Tibial nerve (tissue), 4 donors: ENCODE measurements at places on chromosomes 13 and 19. TPM values are rescaled to one million over a fixed set of nuclear protein-coding genes. Genes with fewer than 3 reads are reported as not detected.

FSD1 gene
- 0.87 TPM for total RNA-seq

IL11 gene
- not detected for total RNA-seq

- DNase-seq, result no peak
Observed at GRCh38 chr19:3284759-3285646, 60.5 kb downstream of the CELF5 start.

GRCh38 chr19:18637673-18638630 is 1.1 kb downstream of the KLHL26 start:
- DNase-seq, result no peak

DNA sequence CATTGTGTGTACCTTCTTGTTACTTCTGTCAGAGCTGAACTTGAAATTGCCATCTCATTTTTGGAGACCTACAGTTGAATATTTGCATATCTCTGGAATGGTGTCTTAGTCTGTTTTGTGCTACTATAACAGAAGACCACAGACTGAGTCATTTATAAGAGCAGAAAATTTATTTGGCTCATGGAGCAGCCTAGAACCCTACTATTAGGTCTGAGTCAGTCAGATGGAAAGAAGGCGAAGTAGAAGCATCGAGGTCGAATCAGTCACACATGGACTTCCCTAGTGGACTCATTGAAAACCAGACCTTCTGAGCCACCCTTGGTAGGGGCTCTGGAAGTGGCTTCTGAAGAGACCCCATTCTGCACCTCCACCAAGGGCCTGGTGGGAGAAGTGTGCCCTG is 33.9 kb upstream of the TPT1 start:
- DNase-seq, result no peak

- DNase-seq, result no peak
Observed at GRCh38 chr19:33384983-33385382, 11.5 kb downstream of the CEBPG start.

GRCh38 chr13:23680845-23681669 is 110.8 kb downstream of the TNFRSF19 start:
- DNase-seq, result no peak

NR2C2AP gene
- 13.5 TPM for total RNA-seq

DNA sequence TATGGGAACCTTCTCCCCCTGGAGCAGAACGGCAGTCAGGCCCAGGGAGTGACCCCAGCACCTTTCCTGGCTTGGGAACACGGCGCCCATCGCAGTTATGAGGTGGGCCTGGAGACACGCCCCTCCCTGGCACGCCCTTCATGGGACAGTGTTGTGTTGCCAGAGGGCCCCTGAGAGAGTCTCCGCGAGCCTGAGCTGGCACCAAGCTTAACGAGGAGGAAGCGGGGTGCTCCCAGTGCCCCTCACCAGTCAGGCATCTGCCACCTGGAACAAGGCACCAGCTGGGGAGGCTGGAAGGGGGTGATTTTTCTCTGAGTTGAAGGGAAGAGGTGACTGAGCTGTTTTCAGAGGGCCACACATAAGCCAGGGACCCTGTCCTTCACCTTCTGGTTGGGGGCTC is 180.6 kb downstream of the KDM4B start:
- no peak for DNase-seq

LRP3 gene
- 23.2 TPM for total RNA-seq

- DNase-seq, result no peak
Observed at GRCh38 chr19:15038294-15038693, 11.0 kb upstream of the CASP14 start.

GRCh38 chr19:15114153-15114540 is 6.9 kb downstream of the SYDE1 start:
- DNase-seq, result no peak

DNA sequence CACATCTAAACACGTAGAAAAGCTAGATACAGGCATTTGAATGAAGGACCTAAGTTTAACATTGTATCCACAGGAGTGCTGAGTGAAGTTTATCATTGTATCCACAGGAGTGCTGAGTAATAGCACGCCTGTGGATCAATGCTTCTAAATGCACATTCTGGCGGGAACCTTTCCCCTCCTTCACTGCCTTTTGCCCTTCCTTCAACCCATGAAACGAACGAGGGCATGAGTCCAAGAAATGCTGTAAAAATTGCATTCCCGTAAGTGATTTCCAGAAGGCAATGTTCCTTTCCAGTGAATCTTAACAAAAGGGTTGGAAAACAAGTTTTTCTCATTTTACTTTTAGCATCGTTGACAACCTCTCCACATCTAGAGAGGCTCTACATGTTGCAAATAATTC is 88.1 kb downstream of the ZDHHC20 start:
- DNase-seq, result no peak

- DNase-seq, result no peak
Observed at GRCh38 chr19:8257052-8257443, 47.9 kb downstream of the CERS4 start.

DNA sequence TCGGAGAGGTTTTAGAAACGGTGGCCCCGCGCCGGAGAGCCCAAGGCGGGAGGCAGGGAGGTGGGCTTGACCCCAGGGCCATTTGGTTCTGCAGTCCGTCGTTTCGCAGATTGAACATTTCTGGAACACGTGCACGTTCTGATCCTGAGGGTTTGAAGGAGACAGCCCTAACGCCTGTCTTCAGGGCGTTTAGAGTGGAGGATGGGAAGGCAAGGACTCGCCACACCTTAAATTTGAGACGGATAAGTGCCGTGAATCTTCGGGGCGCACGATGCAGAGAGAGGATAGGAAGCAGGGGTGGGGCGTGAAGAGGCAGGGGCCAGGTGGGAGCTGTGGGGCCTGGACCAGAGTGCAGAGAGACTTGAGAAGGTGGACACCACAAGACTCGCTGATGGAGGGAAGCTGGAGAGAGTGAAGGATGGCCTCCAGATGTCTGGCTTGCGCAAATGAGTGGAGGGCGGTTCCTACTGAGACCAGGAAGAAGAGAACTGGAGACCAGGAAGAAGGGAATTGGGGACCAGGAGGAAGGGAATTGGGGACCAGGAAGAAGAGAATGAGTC is 804 bp upstream of the MIER2 start:
- no peak for DNase-seq

FLT3 gene
- 0.20 TPM for total RNA-seq

CASP14 gene
- total RNA-seq, result not detected

- DNase-seq, result no peak
Observed at GRCh38 chr19:16856091-16856490, 26.9 kb downstream of the SIN3B start.

- DNase-seq, result no peak
Observed at GRCh38 chr13:78147905-78148304, 229.3 kb upstream of the EDNRB start.

DNA sequence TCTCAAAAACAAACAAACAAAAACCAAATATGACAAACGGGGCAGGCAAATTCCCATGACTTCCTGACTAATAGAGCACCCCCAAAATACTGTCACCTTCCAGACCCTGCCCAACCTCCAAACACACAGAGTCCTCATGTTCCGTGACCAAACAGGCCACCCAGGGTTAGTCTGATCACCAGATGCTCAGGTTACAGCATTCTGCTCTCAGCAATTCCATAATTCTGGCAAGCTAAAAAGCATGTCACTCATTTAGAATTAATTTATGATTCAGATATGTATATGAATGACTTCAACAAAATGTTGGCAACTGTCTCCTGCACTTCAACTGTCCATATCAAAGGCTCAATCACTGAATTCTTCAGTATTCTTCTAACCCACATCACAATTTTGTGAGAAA is 52.4 kb downstream of the ZIC5 start:
- DNase-seq, result no peak

KLK14 gene
- total RNA-seq, result not detected

DNA sequence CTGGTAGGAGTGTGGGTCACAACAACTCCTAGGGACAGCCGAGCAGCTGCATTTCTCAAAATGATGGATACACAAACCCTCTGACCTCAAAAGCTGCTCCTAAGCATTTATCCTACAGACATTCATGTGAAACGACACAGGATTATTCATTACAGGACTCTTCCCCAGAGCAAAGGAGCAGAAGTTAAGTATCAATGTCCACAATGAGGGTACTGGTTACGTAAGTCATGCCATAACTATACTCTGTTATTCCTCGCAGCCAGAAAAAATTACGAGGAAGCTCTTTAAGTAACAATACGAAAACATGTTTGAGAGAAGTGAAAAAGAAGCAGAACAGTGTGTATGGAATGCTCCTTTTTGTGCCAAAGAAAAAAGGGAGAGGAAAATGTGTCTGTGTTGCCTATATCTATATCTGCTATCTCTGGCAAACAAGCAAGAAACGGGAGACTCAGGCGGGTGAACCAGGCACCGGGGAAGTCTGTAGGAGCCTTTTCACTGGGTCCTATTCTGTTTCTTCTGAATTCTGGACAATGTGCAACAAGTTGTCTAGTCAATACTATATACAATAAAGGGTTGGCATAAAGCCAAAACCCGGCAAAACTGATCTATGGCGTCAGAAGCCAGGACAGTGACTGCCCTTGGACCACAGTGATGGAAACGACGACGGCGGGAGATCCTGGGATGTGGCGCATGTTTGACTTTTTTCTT is 1.3 kb downstream of the ISOC2 start:
- no peak for DNase-seq

MYO9B gene
- 201 TPM for total RNA-seq

TRAPPC6A gene
- 52.9 TPM for total RNA-seq

ATP8B3 gene
- 0.21 TPM for total RNA-seq

CD79A gene
- total RNA-seq, result not detected

DNA sequence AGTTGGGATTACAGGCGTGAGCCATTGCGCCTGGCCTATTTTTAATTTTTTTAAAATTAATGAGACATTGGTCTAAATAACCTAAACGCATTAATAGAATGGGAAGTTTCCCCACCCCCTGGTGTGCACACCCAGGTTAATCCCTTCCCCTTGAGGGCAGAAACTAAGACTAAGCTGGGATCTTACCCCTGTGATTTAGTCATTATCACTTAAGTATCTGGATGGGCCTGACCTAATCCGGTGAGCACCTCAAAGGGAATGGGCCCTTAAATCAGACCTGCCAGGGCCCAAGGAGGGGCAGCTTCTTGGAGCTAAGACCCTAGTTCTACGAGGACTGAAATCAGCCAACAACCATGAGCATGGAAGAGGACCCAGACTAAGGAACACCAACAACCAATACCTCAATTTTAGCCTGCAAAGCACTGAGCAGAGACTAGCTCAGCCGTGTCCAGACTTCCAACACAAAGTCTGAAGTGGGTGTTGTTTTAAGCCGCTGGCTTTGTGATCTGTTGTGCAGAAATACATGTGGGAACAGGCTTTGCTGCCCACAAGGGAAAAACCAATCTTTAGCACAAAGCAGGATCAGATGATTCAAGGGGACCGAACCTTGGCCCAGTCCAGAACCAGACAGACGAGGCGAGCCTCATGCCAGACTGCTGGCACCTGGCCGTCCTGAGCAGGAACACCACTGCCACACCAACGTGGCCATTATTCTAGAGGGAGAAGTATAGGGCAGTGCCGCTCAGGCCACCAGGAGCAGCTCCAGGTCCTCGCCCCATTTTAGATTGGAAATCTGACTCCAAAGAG is 7.1 kb downstream of the UBE2S start:
- DNase-seq, result no peak

ADPRHL1 gene
- total RNA-seq, result 15.5 TPM

GRCh38 chr13:90738881-90739280 is 608.6 kb upstream of the MIR17HG start:
- no peak for DNase-seq

DNA sequence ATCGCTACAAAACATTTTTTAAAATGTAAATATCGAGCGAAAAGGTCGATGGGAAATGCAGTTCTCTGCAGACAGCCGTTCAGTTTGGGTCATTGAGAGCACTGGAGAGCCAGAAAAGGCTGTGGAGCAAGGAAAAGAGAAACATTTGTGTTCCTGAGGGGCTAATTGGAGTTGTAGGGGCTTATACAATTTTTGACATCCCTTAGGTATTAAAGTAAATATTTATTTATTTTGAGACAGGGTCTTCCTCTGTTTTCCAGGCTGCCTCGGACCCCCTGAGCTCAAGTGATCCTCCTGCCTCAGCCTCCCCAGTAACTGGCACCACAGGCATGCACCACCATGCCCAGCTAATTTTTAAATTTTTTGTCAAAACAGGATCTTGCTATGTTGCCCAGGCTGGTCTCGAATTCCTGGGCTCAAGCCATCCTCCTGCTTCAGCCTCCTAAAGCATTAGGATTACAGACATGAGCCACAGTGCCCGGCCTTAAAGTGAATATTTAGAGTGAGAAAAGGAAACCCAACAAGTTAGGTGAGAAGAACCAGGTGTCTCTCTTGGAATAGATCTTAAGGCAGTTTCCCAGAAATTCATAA is 825 bp upstream of the YIF1B start:
- no peak for DNase-seq

DNA sequence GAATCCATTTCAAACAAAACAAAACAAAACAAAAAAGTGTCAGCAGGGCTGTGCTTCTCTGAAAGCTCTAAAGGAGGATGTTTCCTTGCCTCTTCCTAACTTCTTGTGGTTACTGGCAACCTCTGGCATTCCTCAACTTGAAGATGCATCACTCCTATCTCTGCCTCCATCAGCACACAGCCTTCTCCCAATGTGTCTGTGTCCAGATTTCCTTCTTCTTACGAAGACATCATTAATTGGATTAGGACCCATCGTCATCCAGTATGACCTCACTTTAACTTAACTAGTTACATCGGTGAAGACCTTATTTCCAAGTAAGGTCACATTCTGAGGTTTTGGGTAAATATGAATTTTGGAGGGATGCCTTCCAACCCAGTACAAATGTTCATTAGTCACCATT is 33.8 kb upstream of the GTF2F2 start:
- DNase-seq, result no peak

C19orf67 gene
- total RNA-seq, result not detected

PLPPR3 gene
- total RNA-seq, result not detected

DNA sequence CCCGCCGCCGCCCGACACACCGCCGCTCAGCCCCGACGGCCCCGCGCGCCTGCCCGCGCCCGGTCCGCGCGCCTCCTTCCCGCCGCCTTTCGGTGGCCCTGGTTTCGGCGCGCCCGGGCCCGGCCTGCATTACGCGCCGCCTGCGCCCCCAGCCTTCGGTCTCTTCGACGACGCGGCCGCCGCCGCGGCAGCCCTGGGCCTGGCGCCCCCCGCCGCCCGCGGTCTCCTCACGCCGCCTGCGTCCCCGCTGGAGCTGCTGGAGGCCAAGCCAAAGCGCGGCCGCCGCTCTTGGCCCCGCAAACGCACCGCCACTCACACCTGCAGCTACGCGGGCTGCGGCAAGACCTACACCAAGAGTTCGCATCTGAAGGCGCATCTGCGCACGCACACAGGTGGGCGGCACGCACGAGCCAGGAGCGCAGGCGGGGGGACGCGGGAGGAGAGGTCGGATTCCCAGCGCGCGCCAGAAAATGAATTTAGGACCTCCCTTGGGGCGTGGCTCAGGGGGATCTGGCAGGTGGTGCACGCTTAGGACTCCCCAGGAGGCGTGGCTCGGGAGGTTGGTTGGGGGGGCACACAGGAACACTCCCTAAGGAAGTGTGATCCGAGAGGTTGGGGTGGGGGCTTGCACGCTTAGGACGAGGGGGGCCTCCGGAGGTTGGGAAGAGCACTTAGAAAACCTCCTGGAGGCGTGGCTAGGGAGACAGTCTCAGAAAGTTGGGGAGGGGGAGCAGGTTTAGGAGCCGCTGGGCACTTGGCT is 1.2 kb downstream of the KLF2 start:
- no peak for DNase-seq

GRCh38 chr19:11111771-11112144 is 22.5 kb downstream of the LDLR start:
- DNase-seq, result no peak
